ENCODE measurements at places on chromosomes 16 and 17. TPM values are rescaled to one million over a fixed set of nuclear protein-coding genes. Genes with fewer than 3 reads are reported as not detected.

- DNase-seq: no peak
These were observed 10.3 kb downstream of the MYH11 start for GRCh38 chr16:15846510-15846909.

RNF43 gene
- total RNA-seq: 0.50 TPM

GRCh38 chr16:19842426-19843157 is 42.1 kb downstream of the GPRC5B start:
- no peak for DNase-seq

SPPL2C gene
- total RNA-seq: not detected

PPM1E gene
- 1.1 TPM for total RNA-seq

DNA sequence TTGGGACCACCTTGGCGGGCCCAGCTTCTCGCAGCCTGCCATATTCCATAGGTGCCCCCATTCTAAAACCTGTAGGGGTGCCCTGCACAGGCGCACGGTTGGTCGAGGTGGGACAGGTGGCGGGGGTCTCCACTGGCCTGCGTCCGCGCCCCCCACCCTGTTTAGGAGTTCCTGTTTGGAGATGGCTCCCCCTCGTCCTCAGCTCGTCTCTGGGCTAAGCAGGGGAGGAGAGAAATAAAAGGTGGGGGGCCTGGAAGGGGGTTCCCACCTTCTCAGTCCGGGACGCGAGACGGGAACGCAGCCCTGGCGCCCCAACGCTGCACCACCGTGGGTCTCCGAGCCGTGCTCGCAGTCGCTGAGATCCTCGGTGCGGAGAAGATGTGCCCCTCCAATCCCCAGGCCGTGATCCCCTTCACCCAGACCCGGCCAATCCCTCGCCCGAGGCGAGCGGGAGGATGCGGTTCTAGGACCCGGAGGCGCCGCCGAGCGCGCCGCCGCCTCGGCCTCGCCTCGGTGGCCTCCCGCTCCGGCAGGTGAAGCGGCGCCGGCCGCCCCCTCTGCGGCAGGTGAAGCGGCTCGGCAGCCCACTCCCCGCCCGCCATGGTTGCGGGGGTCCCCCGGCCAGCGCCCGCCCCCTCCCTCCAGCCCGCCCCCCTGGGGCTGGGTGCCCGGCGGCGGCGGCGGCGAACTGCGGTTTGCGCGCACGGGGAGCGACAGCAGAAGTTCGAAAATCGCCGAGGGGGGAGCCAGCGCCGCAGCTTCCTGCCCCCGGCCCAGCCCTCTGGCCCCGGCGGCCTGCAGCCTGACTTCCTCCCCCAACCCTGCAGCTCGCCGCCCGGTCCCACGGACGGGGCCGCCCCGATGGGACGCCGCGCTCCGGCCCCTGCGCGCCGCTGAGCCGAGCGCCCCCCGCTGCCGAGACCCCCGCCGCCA is at the start of gene FMNL1:
Gene FMNL1, plus strand, starts transcription at position 805 of the 933 bp plus-strand sequence. CDS start 240 bp downstream, outside the sequence.
- peak; percentile 81 for DNase-seq

DNA sequence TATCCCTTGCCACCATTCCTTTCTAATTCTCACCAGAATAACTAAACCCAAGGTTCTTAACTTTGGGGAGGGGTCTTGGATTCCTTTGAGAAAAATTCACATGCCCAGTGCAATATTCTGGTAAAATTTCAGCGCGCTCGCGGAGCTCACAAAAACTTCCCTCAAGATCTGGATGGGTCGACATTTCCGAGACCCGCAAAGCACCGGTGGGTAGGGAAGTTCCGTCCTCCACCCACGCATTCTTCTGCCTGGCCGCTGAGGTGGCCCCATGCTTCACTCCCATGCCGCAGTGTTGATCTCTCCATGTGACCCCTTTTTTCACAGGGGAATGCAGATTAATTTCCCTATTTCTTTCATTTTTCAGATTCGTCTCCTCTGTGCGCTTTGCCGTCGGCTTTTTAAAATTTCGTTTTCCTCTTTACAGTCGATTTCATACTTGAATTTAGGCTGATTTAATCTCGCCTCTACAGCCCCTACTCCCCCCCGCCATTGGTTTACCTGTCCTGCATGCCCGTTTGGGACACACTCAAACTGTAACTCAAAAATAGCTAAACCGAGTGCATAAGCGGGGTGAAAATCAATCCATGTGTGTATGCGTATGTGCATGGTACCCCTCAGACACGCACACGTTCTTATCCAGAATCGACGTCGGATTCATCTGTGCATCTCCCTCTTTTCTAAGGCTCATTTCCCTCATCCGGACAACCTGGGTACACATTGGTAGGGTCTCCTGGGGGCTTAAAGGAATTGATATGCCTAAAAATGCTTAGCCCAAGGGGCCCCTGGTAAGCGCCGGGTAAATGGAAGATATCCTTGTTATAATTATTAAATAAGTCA is 1.4 kb upstream of the SP6 start:
- DNase-seq: no peak

DNA sequence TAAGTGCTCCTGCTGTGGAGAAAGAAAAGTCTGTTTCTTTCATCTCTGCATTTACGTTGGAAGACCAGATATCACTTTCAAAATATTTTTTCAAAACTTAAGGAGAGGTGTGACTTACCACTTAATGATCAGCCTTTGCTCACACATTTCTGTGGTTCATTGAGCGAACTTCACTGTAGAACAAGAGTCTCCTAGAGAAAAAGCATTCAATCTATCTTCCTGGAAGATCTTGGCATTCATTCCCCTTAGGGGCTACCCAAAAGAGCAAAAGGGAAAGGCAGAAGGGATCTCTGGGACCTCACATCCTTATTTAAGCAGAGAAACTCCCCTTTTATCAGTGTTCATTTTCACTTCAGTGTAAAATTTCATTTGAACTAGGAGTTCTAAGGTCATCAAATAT is 61.2 kb downstream of the HS3ST3A1 start:
- no peak for DNase-seq

DNA sequence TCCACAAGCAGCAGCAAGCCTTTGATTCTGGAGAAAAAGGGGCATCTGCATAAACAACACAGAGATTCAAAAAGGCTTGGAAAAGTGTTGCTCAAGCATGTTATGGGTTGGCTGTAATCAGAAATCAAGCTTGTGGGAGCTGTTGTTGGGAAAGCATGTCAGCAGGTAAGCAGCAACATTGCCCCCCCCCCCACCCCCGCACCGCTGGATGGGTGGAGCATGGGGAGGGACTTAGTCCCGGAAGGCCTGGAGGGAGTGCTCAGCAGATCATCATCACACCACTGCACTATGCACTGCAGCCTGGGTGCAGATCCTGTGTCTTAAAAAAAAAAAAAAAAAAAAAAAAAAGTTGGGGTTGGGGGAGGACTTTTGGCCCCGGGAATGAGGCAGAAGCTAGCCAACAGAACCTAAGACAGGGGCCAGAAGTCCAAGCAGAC is 16.8 kb upstream of the AKAP1 start:
- peak; percentile 26 for DNase-seq

DNA sequence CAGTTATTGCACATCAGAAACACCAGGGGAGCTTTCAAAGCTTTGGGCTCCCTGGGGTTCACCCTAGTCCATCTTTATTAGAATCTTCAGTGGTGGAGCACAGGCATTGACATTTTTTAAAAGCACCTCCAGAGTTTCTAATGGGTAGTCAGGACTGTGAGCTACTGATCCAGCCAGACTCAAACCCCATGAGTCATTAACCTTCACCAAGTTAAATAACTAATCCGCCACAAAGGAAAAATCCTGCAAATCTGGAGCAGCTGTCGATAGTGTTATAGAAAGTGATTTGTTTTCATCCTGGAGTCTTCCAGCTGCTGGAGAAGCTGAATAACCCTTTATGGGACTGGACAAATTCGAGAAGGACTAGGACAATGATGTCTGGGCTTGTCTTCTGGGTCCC is 93.2 kb upstream of the PIRT start:
- DNase-seq: no peak

DNA sequence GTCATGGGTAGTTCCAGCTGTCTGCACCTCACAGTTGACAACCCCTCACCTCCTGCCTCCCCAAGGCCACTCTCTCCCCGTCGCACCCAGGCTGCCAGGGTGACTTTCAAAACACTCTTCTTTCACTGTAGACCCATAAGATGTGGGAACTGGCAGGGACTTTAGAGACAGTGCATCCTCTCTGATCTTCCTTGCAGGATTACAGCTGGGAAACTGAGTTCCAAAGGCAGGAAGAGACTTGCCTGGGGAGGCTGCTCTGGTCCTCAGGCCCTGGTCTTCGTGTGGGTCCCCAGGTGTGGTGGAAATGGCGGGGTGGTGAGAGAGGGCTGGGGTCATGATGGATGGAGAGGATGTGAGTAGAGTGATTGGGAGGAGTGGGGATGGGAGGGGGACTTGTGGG is 21.9 kb upstream of the NKD1 start:
- no peak for DNase-seq

SLC16A13 gene
- total RNA-seq: 22.5 TPM

DNA sequence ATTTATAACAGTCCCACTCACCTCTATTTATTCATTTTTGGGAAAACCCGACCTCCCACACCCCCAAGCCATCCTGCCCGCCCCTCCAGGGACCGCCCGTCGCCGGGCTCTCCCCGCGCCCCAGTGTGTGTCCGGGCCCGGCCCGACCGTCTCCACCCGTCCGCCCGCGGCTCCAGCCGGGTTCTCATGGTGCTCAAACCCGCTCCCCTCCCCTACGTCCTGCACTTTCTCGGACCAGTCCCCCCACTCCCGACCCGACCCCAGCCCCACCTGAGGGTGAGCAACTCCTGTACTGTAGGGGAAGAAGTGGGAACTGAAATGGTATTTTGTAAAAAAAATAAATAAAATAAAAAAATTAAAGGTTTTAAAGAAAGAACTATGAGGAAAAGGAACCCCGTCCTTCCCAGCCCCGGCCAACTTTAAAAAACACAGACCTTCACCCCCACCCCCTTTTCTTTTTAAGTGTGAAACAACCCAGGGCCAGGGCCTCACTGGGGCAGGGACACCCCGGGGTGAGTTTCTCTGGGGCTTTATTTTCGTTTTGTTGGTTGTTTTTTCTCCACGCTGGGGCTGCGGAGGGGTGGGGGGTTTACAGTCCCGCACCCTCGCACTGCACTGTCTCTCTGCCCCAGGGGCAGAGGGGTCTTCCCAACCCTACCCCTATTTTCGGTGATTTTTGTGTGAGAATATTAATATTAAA is 638 bp upstream of the TMEM88 start:
- DNase-seq: no peak

DNA sequence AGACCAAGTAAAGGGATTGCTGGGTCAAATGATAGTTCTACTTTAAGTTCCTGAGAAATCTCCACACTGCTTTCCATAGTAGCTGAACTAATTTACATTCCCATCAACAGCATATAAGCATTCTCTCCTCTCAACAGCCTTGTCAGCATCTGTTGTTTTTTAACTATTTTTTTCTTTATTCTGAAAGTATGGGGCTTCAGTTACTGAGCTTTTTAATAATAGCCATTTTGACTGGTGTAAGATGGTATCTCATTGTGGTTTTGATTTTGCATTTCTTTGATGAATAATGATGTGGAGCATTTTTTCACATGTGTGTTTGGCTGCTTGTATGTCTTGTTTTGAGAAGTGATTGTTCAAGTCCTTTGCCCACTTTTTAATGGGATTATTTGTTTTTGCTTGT is 2.5 kb downstream of the KRTAP2-2 start:
- DNase-seq: no peak

FOXO3B gene
- 0.98 TPM for total RNA-seq

DNA sequence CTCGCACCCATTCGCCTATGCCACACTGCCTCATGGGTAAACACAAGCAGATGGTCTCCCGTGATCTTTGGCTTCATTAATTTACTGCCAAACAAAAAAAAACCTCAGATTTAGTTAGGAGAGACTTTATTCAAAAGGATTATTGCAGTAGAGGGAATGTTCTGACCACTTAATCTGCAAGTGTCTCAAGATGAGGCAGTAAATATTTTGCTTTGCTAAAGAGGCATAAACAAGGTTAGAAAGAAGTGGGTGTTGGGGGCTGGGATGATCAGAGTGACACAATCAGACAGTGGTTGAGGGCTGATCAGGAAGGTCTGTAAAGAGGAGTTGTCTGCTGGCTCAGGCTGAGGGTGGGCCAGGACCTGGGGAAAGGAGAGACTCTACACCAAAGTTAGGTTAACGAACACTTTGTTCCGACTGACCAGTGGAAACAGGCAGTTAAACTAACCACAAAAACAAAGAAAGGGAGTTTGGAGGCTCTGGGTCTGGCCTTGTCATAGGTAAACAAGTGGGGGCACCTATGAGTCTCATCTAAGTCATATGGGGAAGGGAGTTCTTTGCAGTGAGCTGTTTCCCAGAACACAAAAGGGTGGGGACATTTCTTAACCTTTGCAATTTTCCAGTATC is 28.5 kb downstream of the HSD17B2 start:
- no peak for DNase-seq

DNA sequence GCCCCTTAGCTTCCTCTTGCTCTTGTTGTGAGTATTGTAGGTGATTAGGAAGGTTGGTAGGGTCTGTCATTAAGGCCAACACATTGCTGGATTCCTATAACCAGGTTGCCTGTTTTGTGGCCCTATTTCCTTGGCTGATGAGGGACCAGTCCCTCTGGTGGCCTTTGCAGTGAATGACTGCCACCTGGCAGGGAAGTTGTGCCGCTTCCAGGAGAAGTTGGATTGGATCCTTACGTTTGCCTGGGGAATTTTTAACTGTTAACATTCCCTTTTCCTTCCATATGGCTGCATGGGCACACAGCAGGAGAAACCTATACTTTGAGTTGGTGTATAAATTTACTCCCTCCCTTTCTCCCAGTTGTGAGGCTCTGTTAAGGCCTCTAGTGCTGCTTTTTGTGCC is 32.4 kb downstream of the LCMT1 start:
- no peak for DNase-seq

- no peak for DNase-seq
These were observed 12.1 kb upstream of the CBFB start for GRCh38 chr16:67016681-67017420.

DNA sequence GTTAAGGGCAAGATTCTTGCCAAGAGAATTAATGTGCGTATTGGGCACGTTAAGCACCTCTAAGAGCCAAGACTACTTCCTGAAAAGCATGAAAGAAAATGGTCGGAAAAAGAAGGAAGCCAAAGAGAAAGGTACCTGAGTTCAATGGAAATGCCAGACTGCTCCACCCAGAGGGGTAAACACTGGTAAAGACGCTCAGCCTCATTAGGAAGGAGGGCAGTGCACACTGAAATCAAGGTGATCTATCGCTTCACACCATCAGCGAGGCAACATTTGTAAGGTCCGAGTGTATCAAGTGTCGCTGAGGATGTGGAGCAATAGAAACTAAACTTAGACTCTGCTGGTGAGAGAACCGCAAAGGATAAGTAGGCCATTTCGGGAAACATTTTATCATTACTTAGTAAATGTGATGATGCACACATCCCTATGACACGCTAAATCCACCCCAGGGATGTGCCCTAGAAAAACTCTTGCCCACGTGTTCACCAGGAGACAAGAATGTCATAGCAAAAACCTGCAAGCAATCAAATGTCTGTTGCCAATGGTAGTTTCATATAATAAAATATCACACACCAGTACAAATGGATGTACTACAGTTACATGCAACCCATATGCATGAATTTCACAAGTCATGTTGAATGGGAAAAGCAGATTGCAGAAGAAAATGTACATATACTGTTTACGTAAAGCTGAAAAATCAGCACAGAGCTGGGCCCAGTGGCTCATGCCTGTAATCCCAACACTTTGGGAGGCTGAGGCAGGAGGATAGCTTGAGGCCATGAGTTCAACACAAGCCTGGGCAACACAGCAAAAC is 23.6 kb downstream of the CNTROB start:
- no peak for DNase-seq
